ENCODE measurements at places on chromosomes 2 and 18.

DNA sequence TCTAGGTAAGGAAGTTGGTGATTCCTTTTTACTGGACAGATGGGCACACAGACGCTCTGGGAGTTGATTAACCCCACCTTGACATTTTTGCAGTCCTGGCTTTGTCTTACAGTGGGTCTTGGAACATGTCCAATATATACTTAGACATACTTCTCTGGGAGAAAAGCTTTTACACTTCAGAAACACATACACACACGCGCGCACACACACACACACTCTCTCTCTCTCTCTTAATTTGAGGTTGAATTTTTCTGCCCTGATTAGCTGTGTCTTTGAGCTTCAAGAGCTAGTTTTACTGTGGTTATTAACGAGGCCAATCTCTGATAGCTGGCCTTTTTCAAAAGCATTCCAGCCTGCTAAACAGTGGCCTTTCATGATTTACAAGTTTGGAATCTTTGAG, 215.0 kb downstream of the MYCN start:
- no peak for DNase-seq

GRCh38 chr2:196884368-196884767, 42.1 kb downstream of the PGAP1 start:
- DNase-seq: no peak

DNA sequence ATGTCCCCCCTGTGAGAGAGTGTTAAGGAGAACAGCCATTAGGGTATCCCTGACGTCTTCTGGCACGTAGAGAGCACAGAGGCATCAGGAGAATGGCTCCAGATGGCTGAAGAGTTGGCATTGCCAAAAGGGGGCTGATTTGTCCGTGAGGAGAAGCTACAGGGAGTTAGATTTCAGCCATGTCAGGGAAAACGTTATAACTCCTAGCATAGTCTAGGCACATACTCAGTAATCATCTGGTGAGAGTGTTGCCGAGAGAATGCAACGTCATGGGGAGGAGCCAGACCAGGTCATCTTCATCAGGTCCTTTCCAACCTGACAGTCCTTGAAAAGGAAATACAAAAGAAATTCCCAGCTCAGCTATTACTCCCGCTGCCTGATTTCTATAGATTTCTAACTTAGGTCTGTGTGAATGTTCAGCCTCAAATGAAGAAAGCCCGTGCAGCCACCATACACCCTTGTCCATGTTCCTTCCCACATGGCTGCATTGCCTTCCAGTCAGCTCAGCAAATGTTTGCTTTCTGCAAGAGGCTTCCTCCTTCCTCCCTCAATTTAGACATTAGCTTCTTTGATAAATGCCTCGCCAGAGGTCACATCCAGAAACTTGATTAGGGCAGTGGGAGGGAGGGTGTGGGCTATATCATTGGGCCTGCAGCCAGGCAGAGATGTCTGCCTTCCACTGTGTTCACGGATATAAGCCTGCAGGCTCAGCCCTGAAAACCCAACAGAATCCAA, 93.0 kb downstream of the STPG4 start:
- DNase-seq: no peak

DNA sequence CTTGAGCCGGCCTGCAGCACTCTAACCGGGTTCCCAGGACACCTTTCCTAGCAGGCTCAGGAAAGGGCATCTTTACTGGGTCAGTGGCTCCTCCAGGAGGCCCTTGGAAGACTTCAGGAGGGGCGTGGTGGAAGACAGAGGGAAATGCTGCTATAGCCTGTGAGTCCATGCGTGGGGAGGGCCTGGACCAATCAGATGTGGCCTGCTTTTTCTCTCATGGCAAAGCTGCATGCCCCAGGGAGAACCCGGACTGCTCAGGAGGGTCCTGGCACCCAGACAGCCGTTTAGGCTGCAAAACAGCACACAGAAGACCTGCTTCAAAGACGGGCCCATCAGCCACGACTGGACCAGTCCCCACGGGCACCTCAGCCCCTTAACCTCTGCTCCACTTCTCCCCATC, 84.4 kb downstream of the EIPR1 start:
- DNase-seq: no peak

DNA sequence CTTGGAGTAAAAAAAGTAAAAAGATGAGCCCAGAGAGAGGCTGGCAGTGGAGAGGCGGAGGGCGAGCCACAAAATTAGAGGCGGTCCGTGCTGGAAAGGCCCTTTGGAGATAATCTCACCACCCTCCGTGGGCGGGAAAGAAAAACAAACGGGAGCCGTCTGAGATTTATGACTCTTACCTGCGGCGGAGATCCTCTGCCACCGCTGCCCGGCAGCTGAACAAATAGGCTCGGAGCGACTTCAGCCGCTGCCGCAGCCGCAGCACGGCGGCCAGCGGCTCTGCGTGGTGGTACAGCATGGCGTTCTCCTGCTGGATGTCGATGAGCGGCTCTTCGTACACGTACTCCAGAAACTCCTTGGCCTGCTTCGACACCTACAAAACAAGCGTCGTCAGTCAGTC, 94.6 kb downstream of the PLEKHM3 start:
- DNase-seq: no peak

DNA sequence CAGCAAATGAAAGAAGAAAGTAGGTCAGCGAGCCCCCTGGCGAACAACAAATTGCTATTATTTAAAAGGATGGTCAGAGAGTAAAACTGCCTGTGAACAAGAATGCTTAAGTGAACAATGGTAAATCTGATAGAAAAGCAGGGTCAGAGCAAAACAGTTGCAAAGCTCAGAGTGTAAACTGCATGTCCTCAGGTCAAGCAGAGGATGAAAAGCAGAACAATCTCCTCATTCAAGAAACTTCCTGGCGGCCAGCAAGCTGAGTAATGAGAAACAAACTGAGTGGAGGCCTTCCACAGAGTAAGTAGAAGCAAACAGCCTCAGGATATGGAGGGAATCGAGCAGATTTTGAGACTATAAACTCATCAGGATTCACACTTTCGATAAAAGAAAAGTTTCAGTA, 117.9 kb downstream of the PPP1R1C start:
- no peak for DNase-seq

DNA sequence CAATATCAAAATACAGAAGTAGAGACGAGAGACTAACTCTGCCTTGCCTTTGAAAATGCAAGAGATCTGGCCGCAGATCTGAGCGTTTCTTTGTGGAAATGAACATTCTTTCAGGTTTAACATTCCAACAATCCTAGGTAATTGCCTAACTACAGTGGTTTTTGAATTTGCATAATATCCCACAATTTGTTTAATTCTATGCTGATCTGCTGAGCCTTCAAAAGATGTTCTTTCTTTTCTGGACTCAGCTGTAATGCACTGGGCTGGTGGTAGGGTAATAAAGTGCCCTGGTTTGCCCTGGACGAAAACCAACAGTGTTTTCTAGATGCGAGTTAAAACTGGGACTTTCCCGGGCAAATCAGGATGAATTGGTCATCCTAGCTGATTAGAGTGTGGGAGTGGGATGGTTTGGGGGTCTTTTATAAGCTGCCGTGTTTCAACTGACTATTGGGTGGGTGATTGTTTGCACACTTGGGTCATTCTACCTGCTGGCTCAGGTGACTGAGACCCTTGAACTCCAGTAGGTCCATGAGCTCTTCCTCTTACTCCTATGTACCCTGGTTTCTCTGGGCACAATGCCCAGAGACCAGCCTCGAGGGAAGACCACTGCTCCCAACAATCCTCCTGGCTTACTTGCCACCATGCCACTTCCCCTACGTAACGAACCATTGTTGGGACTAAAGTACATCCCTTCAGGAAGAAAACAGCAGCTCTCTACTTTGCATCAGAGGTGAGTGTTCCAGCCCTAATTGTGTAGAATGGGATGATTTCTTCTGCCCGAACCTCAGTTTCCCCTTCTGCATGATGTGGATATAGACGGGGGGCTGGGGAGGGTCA, 3.4 kb upstream of the PAX8 start:
- no peak for DNase-seq

GRCh38 chr2:199704358-199705238, 146.4 kb downstream of the FTCDNL1 start:
- DNase-seq: peak; percentile 77

DNA sequence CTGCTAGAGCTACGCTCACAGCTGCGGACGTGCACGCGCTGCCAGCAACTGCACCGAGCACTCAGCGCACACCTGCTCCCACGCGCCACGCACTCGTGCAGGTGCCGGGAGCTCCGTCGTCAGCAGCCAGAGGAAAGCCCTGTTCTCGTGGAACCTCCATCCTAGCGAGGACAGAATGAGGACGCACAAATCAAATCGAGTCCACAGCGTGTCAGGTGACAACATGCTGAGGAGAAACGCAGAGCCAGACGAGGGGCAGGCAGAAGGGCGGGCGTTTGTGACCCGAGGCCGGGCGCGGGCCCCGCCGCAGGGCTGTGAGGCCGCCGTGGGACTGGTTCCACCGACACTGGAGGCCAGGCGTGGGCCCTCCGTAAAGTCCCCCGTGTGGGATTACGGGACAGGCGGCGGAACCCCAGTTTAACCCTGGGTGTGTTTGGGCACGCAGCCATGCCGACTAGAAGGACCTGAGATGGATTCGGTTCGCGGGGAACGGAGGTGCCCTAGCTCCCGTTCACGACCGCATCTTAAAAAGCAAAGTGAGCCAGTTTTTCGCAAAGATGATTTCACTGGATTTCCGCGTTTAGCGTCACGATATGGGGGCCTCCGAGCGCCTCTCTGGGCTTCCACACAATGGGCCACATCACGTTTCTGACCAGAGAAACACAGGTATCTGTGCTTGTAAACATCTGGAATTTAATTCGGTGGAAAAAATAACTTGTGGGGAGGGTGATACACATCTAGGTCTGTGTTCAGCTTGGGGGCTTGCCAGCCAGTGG, 26.9 kb upstream of the ALKAL2 start:
- no peak for DNase-seq

DNA sequence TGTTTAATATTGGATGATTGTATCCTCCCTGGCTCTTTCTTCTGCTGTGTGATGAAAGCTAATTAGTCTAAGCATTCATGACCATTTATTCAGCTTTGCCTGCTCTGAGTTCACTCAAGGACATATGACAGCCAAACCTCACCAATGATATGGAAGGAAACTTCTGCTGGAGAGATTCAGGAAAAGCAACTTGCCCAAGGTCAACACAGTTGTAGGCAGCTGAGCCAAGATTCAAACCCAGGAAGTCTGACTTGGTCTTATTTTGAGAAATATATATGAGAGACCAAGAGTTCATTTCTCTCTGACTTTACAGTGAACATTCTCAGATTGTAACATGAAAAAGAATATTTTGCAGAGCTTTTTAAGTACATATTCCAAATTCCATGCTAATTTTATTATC, 1588.5 kb upstream of the PIK3C3 start:
- DNase-seq: no peak

DNA sequence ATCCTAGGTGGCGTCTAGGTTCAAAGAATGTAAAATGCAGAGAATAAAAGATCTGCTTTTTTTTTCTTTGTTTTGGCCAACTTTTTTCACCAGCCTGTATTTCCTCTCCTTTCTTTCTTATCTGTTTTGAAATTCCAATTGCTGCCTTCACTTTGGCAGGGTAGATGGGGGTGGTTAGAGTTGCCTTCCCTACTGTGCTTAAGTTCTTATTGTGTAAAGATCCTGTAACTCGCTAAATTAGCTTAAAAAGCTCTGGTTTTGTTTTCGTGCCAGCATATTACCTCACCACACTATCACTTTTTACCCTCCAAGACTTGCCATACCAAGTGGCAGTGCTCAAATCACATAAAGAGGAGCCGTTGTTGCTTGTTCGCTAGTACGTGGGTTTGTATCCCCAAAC, 921.7 kb downstream of the DPP10 start:
- no peak for DNase-seq

- DNase-seq: no peak
Measured at GRCh38 chr2:85867556-85868292, 21.1 kb downstream of the ST3GAL5 start.

DNA sequence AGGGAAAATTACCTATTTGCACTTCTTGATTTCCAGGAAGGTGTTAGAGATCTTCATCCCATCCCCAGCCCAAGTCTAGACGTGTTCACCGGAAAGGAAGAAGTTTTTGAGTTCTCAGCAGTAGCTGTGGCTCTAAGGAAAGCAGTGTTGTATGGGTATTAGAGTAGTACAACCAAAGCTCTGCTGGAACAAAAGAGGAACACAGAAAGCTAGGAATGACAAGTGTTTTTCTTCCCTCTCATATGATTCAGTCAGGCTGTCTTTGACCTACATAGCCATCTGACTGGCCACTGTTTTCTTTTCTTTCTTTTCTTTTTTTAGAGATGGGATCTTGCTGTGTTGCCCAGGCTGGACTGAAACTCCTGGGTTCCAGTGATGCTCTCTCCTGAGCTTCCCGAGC, 82.7 kb upstream of the SLC39A10 start:
- peak; percentile 66 for DNase-seq

DNA sequence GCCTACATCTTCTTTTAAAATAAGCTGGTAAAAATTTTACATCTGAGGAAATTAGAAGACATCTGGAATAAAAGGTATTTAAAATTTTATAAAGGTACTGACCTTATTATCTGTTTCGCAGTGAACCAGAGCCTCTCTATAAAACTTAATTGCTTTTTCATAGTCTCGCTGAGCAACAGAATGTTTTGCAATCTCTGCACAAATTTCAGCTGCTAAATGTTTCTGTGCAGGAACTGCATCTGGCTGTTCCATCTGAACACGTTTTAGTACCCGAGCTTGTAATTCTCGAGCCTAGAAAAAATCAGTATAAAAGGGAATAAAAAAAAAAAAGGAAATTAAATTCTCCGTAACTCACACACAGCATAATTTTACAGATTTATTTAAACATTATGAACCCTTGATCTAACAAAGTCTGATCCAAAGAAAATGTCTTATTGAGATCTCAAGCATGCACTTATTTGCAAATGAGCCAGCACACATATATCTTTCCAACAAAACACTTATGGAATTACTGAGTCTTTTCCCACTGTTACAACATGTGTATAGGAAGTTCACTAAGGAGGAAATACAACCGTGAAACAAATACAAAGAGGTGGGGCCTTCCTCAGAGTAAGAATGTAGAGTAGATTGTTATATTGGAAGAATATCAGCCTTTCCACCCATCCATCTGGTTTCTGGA, 51.8 kb downstream of the TTC21B start:
- no peak for DNase-seq

- DNase-seq: no peak
Measured at GRCh38 chr2:29233428-29233827, 118.2 kb downstream of the CLIP4 start.

- no peak for DNase-seq
Measured at GRCh38 chr18:54529444-54529843, 61.6 kb upstream of the DYNAP start.

- DNase-seq: no peak
Measured at GRCh38 chr2:54409752-54410151, 46.4 kb upstream of the SPTBN1 start.

- DNase-seq: no peak
Measured at GRCh38 chr2:11375689-11376027, 31.2 kb upstream of the ROCK2 start.

GRCh38 chr2:24153478-24153877, 21.4 kb upstream of the FAM228A start:
- DNase-seq: no peak

DNA sequence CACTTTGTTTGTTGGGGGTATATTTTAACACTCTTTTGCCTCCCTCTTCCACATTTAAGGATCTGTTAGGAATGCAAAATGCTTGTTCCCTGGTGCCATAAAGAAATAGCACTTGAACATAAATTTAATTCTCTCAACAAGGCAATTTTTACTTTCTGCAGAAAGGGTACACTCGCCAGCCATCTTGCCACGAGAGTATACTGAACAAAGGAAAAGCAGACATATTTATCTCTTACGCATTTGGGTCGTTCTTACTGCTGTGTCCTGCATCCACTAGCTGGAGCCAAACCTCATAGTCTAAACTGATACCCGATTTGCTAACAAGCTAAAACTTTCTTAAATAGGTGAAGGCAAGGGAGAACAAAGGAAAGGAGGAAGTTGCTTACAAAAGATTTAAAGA, 129.5 kb downstream of the B3GNT2 start:
- DNase-seq: no peak
